NCI-H1436 treated with DMSO at 0.1 percent for 48 hours (cell line): ENCODE measurements at places on chromosomes 5 and 9.

DNA sequence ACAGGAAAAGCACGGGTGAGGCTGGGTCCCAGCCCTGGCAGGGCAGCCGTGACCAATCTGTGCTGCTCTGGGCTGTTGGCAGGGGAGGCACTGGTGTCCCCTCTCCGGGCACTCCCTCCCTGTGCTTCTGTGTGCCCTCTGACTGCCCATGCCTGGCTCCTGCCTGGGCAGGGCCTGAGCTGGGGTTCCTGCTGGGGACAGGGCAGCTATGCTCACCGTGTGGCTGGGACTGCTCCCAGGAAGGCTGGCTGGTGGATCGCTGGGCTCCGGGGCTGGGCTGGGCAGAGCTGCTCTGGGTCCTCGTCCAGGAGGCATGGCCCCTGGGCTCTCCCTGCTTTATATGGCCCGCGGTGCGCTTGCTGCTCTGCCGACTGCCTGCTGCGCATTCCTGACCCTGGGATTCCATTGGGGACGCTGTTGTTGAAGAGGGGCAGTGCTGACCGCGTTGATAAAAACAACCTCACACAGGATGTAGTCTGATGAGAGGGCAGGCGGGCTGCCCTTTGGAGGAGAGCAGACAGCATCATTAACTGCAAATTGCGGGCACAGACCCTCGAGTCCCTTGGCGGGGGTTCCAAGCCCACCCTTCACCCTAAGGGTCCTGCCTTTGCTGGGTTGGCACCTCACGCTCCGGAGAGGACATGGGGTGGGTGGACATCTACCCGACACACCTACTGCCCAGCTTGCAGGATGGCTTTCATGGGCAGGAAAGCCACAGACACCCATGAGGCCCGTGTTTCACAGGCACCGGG lies 955 bp downstream of the QRFP start:
- DNase-seq: no peak

GRCh38 chr5:179209359-179210150 lies 135.7 kb downstream of the ADAMTS2 start:
- no peak for DNase-seq

- DNase-seq: no peak
Observed at GRCh38 chr5:108728566-108729241, 19.0 kb upstream of the FER start.

- no peak for DNase-seq
Observed at GRCh38 chr5:140965905-140966292, 377 bp upstream of the PCDHAC2 start.

GRCh38 chr9:2755285-2755684 lies 38.0 kb downstream of the KCNV2 start:
- no peak for DNase-seq

DNA sequence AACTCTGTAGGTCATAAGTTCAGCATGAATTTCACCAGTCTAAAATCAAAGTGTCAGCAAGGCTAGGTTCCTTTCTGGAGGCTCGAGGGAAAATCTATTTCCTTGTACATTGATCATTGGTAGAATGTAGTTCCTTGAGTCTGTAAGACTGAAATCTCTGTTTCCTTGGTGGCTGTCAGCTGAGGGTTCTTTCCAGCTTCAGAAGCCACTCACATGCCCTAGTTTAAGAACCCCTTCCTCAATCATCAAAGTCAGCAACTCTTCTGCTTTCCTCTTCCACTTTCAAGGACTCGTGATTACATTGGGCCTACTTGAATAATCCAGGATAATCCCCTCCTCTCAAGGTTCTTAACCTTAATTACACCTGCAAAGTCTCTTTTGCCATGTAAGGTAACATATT lies 4.9 kb upstream of the SCAMP1 start:
- DNase-seq: no peak

DNA sequence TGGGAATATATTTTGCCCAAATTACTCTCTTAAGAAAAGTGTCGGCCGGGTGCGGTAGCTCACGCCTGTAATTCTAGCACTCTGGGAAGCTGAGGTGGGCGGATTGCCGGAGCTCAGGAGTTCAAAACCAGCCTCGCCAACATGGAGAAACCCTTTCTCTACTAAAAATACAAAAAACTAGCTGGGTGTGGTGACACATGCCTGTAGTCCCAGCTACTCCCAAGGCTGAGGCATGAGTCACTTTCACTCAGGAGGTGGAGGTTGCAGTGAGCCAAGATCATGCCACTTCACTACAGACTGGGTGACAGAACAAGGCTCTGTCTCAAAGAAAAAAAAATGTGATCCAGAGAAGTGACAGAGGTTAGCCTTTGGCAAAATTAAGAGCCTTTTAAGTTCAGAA lies 26.4 kb upstream of the TMEM171 start:
- DNase-seq: no peak

DNA sequence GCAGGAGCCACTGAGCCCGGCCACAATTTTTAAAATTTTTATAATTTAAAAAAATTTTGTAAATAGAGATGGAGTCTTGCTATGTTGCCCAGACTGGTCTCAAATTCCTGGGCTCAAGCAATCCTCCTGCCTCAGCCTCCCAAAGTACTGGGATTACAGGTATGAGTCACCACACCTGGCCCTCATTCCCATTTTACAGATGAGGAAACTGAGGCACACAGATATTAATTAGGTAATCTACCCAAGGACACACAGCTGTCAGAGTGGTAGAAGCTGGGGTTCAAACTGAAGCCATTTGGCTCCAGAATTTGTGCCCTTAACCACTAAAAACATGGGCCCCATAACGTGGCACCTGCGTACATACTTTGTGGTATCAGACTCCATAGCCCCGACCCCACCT lies 7.5 kb downstream of the TRUB2 start:
- DNase-seq: no peak

DNA sequence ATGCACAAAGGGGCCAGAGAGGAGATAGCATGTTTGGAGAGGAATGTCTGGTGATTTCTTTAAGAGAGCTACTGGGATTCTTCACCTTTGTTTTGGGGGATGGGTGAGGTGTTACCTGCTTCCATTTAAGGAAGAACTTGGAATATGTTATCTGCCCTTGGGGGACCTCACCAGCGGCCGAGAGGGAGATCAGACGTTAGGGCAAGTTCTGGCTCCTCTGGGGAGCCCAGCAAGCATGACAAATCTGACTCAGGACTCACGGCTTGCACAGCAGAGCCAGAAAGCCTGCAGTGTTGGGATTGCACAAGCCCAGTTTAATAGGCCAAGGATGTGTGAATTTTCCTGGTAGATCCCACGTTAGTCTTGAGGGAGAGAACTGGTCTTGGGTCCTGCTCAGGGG lies 40.3 kb downstream of the SLC28A3 start:
- DNase-seq: no peak

DNA sequence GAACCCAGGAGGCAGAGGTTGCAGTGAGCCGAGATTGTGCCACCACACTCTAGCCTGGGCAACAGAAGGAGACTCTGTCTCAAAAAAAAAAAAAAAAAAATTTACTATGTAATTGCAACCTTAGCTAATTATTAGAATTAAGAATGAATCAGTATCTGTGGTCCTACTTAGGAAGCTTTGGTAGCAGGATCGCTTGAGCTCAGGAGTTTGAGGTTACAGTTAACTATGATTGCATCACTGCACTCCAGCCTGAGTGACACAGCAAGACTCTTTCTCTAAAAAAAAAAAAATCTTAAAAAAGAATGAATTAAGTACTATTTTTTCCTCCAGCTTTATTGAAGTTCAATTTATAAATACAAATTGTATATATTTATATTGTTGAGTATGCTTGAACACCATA lies 16.7 kb downstream of the NDUFAF2 start:
- DNase-seq: no peak

- DNase-seq: no peak
Observed at GRCh38 chr9:15298362-15298761, 8.7 kb downstream of the TTC39B start.
